ENCODE measurements at places on chromosomes 7 and 10. TPM values are rescaled to one million over a fixed set of nuclear protein-coding genes. Genes with fewer than 3 reads are reported as not detected.
A peak's percentile ranks its signal among the peaks of the same experiment; 100 is the strongest.

- peak; percentile 70 for DNase-seq
These were observed 178.9 kb downstream of the ADK start for GRCh38 chr10:74329873-74330272.

Gene NYAP1
- 0.20 TPM for total RNA-seq

GRCh38 chr7:115693779-115694178 lies 336.8 kb downstream of the TFEC start:
- no peak for DNase-seq

DNA sequence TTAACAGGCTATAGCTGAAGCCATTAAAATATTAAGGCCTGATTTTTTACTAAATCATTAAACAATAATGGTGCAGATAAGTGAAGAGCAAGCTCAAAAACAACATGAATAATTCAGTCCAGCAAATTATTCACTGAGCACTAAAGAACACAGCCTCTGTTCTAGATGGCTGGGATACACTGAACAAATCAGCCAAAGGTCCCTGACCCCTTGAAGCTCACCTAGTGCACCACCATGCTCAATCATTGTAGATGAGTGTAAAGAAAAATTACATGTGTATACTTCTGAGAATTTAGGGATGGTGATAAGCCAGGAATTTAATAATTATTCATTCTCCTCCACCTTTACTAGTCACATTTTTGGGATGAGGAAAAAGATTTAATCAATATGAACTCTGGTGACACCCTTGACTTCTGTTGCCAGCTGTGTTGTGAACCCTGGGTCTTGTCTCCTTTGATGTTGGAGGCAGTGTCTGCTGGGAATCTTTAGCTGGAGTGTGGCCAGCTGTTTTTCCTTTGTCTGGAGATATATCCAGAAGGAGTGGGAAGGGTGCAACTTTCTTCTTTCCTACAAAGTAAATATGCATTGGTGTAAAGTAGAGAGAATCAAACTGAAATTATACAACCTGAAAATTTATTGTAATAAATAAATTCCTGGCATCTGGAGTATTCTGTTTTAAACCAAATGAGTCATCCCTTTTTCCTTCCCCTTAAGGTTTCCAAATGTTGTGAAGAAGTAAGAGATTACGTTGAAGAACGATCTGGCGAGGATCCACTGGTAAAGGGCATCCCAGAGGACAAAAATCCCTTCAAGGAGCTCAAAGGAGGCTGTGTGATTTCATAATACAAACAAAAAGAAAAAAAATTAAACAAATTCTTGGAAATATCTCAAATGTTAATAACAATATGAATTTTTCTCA lies 4.0 kb downstream of the GNGT1 start:
- peak; percentile 8 for DNase-seq

Gene PTPN20
- total RNA-seq = not detected

Gene COL26A1
- 0.02 TPM for total RNA-seq

DNA sequence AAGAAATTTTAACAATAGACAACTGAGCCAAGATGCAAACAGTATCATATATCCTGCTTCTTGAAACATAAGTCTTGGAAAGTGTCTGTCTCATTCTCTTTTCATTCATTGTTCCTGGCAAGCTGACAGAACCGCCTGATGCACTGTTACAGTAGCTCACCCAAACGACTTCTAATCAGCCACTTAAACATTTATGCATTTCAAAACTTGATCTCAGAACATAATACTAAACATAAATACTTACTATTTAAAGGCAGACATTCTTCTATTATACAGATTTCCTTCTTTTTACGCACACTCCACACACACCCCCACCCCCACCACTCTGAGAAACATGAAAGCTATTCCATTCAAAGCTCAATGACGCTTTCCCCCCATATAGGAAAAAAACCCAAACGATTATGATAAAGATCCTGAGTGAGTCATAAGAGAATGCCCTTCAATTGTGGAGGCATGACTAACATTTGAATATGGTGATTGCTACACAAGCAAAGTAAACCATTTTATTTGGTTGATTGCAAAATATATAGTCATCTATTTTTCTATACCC lies 30.5 kb downstream of the SHTN1 start:
- peak; percentile 92 for DNase-seq
